ENCODE measurements at places on chromosomes 4 and X.

GRCh38 chr4:137968956-137969678, 273.0 kb downstream of the SLC7A11 start:
- no peak for DNase-seq

GRCh38 chr4:5160668-5161067, 109.4 kb downstream of the STK32B start:
- DNase-seq = no peak

- no peak for DNase-seq
Measured at GRCh38 chr4:186146458-186146857, 42.0 kb downstream of the FAM149A start.

DNA sequence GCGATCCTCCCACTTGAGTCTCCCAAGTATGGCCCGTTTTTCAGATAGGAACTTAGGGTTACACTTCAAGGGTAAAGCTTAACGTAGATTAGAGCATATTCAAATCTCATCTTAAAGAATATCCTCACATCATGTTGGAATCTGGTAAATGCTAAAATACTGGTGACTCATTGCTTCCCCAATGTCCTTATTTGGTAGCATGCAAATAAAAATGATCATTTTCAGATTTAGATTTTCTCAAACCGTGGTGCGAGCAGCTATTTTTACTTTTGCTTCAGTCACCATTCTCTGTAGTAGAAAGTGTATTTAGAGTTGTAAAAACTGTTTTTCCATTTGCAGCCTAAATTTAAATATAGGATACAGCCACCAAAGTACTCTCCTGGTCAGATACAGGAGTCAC, 101.5 kb upstream of the MAML3 start:
- no peak for DNase-seq

GRCh38 chr4:149886786-149887490, 71.3 kb upstream of the IQCM start:
- no peak for DNase-seq

GRCh38 chrX:41118156-41118555, 32.9 kb downstream of the USP9X start:
- DNase-seq = peak; percentile 72

DNA sequence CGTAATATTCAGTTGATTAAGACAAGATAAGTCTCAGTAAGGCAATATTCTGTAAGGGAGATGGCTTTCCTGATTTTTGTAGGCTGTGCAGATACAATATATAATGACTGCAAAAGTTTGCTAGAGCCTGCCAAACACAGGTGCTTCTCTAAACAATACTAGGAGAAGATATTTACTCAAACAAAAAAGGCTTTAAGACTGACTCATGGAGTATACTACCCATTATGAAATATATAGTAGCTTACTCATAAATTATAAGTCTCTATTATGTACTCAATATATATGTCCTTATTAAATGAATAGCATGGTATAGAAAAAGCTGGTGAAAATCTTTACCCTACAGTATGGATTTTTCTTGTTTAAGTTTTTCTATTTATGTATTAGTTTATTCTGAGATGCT, 93.2 kb upstream of the IL15 start:
- DNase-seq = no peak

DNA sequence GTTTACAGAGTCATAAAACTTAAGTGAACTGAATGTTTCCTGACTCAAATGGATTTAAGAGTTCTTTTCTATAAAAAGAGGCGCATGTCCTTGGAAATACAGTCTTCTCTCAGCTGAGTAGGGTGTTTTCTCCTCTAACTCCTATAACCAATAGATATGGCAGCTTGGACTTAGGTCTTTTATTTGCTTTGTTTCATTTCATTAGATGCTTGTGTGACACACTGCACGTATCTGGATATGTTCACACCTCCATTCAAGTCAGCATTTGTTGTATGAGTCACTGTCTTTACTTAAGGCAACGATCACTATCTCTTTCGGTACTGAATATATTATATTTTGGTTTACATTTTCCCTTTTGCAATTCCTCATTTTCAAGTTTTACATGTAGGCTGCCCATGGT, 136.6 kb downstream of the ARSF start:
- no peak for DNase-seq

GRCh38 chr4:162323919-162324318, 160.1 kb upstream of the FSTL5 start:
- no peak for DNase-seq

GRCh38 chr4:41119867-41120295, 94.5 kb downstream of the APBB2 start:
- no peak for DNase-seq

- no peak for DNase-seq
Measured at GRCh38 chr4:139606579-139607501, 50.8 kb upstream of the SETD7 start.

DNA sequence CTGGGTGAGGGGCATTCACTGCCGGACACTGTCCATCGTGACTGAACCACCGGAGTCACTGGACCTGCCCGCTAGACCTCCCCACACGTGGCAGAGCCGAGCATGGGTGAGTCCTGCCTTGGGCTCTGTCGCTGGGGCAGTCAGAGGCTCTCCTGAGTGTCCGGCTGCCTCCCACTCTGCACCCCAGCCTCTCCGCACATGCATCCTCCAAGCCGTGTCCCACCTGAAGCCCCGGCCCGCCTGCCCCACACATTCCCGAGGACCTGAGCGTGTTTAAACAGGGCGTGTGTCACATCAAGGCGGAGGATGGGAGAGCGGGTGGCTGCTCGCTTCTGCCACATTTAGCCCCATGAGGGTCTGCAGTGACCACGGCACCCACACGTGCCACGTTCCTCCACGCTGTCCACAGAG, 4.7 kb downstream of the CPLX1 start:
- DNase-seq = no peak
